ENCODE measurements at places on chromosomes 5 and 9.

GRCh38 chr5:89582768-89583339 lies 699.9 kb upstream of the MEF2C start:
- no peak for DNase-seq

- no peak for DNase-seq
Measured at GRCh38 chr9:34256104-34256503, 73.0 kb downstream of the KIF24 start.

DNA sequence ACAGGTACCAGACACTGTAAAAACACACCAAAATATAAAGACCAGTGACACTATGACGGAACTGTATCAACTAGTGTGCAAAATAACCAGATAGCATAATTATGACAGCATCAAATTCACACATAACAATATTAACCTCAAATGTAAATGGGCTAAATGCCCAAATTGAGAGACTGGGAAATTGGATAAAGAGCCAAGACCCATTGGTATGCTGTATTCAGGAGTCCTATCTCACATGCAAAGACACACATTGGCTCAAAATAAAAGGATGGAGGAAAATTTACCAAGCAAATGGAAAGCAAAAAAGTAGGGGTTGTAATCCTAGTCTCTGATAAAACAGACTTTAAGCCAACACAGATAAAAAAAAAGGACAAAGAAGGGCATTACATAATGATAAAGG lies 416.3 kb upstream of the ZNF608 start:
- DNase-seq, result no peak

DNA sequence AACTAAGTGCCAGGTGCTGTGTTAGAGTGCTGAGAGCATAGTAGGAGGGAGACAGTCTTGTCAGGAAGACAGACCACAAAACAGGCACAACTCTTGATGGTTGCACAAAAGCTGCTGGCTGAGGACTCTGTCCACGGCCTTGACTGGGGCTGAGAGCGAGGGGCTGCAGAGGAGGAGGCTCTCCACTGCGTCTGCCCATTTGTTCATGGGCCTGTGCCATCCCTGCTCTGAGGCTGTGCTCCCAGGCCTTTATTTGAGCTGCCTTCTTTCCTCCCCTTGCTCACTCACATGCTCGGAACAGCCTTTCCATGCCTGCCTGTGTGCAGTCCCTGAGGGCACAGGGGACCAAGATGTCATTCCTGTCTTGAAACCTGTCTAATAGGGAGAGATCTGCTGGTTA lies 147.8 kb downstream of the CACNA1B start:
- no peak for DNase-seq

- DNase-seq, result no peak
Measured at GRCh38 chr5:142740474-142741242, 29.5 kb upstream of the ARHGAP26 start.

DNA sequence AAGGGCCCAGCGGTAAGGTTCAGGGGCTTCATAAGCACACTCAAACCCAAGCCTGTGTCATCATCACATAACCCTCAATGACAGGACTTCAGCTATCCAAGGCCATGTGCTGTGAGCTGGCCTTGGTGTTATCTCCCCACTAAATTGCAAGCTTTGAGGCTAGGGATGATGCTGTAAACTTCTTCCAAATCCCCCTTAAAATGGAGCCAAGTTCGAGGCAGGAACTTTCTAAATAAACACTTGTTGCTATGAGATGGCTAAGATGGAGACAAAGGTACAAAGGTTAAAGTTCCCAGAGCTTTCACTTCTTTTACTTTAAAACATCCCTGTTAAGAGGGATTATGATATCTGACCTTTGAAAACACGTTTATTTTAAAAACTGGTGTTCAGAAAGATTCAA lies 123.6 kb downstream of the MYO10 start:
- no peak for DNase-seq

- DNase-seq, result no peak
Measured at GRCh38 chr5:111505096-111505495, 7.2 kb downstream of the STARD4 start.

DNA sequence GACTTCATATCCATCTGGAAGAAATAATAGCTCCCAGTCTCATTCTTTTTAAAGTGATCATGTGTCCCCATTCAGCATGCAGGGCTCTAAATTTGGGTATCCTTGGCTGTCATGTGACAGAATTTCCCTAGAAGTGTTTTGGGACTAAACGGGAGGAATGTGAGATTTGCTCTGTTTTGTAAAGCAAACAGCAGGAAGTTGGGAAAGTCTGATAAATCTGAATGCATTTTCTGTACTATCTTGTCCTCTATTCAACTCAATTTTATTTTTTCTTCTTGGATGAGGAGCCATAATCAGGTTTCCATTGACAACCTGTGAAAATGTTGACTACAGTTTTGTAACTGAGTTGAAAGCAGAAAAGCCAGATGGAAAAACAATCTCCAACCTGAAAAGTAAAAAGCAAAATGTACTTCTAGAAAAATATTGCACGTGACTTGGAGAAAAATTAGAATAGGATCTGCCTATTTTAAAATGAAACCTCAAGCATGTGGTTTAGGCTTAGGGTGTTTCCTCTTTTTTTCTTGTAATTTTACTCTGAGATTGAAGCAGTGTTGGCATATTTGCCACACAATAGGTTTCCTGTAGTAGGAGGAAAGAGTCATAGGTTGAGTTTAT lies 76.2 kb upstream of the IL6ST start:
- no peak for DNase-seq

- DNase-seq, result no peak
Measured at GRCh38 chr9:93058355-93059010, at the start of gene SUSD3. SUSD3 (plus strand) TSS chr9:93058701; CDS start chr9:93058743, 42 bp downstream.

DNA sequence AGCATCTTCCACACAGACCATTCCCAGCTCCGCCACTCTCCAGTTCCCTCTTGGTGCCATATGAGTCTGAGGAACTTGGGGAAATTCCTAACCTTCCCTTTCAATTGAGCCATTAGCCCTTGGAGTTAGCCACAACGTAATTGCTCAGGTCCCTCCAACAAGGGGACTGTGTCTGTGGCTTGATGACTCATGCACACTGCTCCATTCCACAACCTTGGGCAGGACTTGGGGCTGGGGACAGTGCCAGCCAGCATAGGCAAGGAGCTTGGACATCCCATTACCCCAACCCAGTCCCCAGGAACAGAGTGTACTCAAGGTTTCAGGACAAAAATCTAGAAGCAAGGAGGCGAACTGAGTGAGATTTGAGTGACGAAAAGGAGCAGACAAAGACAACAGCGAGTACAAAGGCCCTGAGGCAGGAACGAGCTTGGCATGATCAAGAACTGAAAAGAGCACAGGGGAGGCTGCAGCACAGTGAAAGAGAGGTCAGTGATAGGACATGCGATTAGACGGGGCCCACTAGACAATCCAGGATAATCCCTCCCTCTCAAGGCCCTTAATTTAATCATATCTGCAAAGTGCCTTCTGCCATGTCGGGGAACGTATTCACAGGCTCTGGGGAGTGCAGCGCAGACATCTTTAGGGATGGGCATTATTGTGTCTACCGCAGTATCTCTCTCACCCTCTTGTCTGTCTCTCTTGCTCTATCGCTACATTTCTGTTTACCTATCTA lies 16.0 kb upstream of the JADE2 start:
- DNase-seq, result no peak

DNA sequence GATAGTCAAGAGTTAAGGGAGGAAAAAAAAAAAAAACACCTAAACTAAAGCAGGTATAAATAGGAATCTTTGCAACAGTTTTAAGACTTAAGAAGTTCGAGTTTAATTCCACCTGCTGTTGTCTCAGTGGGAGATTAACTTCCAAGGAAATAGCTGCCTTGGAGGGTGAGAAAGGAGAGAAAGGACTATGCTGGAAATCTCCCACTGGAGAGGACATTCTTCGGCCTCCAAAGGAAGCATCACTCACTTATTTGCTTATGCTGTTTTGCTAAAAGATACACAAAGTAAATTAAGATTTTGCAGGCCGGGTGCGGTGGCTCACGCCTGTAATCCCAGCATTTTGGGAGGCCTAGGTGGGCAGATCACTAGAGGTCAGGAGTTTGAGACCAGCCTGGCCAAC lies 317.9 kb upstream of the MPDZ start:
- no peak for DNase-seq

DNA sequence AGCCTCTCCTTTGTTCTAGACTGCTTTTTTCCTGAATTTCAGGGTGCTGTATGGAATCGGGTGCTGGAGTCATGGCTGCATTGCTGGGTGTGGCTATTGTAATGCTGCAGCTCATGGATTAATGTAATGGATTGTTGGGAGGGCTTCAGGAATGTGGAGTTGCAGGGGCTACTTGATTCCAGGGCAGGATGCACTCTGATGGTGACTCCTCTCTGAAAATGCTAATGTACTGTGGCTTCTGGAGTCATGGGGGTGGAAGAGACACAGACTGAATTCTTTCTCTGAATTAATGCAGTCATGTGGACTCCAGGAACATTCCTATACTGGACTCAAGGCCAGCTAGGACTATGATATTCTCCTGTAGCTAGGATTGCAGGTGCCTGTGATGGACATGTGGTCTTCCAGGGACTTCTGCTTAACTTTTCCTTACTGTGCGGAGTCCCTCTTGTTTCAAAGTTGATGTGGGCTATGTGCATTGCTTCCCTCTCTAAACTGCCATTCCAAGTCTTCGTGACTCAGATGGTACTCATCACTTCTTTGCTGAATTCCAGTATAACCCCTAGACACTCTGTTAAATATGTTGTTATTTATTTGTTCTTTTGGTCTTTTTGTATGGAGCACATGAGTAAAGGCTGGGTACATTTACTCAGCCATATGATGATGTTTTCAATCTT lies 396.2 kb downstream of the KCTD16 start:
- no peak for DNase-seq

DNA sequence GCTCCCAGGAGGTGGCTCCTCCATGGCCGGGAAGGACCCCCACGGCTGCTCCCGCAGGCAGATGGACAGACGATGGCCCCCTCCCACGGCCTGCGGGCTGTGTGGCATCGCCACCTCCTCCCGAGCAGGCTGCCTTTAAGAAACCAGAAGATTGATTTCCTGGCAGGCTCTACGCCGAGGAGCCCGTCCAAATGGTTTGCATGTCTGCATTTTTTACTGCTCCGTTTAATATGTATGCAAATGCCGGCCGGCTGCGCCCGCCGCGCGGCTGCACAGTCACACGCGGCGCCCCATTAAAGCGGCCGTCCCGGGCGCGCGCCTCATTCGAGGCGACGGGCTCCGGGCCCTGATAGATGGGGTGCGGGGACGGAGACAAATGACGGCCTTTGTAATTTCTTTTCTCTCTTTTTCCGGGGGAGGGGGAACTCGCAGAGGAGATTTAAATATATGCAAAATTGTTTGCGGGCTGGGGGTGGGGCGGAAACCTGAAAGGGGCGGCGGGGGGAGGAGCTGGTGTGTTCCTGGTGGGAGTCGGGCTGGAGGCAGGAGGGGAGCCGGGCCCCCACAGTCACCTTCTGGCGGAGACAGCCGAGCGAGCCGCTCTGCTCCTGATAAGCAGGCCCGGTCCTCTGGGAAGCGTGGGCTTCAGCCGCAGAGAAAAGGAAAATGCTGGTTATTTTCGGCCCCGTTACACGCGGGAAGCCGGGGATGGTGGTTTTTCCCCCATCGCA lies 158.7 kb upstream of the IER5L start:
- DNase-seq, result no peak

- no peak for DNase-seq
Measured at GRCh38 chr5:84524491-84524890, 139.8 kb upstream of the EDIL3 start.

GRCh38 chr9:114811301-114811700 lies 5.5 kb upstream of the TNFSF15 start:
- DNase-seq, result no peak

- DNase-seq, result no peak
Measured at GRCh38 chr5:132677191-132677590, 3.4 kb downstream of the IL4 start.

GRCh38 chr5:99314721-99315120 lies 385.9 kb upstream of the CHD1 start:
- DNase-seq, result no peak

DNA sequence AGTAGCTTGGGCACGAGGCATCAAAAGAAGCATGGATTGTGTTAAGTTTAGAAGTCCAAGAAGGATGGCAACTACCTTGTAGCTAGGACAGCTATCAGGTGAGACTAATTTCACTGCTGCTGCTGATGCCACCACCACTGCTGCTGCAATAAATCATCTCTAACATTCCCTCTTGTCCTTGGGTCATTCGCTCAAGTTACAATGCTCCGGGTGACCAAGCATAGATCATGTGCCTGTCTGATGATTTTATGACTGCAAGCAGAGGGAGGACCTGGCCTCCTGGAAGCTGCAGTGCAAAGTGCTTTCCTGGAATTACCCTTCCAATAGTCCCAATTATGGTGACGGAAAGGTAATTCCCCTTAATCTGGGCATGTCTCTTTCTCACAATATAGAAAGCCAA lies 334.4 kb downstream of the PRELID2 start:
- no peak for DNase-seq

All from left forelimb (tissue), 1 donor.